ENCODE measurements at places on chromosomes 4 and X.

- DNase-seq, result no peak
These were observed 45.4 kb upstream of the FTHL17 start for GRCh38 chrX:31117266-31117665.

DNA sequence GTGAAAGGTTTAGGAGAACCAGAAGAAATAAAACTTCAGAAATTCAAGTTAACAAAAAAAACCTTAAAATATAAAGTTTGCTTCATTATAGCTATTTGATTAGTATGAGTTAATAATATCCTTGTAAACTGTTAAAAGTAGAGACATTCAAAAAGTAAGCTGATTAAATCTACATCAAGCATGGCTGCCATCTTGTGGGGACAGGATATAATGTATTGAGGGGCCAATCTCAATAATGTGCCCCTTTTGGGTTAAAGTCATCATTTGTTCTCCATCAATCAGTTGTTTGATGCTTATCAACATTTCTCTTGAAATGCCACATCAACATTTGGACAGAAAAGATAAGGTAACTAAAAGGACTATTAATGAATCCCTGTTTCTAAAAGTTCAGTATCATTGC, 4.6 kb upstream of the GRID2 start:
- no peak for DNase-seq

GRCh38 chrX:82218361-82218760, 1016.5 kb downstream of the SH3BGRL start:
- DNase-seq, result no peak

GRCh38 chrX:150729956-150730355, 36.8 kb downstream of the MTMR1 start:
- no peak for DNase-seq

GRCh38 chr4:28350485-28350884, 1489.8 kb downstream of the STIM2 start:
- no peak for DNase-seq

- peak; percentile 20 for DNase-seq
These were observed 179.5 kb downstream of the CEP135 start for GRCh38 chr4:56128213-56128612.

DNA sequence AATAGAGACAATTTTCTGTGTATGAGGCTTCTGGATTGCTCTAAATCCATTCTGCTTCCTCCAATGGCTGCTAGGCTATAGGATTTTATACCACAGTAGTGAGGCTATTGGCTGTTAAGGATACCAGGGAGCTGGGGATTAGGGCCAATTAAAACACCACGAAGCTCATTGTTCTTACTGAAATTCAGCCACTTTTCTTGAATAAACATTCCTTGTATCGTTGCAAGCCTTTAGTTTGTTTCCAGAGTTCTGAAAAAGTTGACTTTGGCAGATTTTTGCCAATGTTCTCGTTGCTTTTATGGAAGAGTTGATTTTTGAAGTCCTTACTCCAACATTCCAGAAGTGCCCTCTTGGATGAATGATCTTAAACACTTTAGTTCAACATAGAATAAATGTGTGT, 238.4 kb upstream of the TEX13A start:
- DNase-seq, result no peak

GRCh38 chrX:103253608-103254007, 1.3 kb downstream of the TCEAL8 start:
- DNase-seq, result no peak

GRCh38 chr4:76200771-76201231, 12.8 kb downstream of the SCARB2 start:
- DNase-seq, result no peak

- no peak for DNase-seq
These were observed 136.1 kb upstream of the WDFY3 start for GRCh38 chr4:85102606-85103005.

DNA sequence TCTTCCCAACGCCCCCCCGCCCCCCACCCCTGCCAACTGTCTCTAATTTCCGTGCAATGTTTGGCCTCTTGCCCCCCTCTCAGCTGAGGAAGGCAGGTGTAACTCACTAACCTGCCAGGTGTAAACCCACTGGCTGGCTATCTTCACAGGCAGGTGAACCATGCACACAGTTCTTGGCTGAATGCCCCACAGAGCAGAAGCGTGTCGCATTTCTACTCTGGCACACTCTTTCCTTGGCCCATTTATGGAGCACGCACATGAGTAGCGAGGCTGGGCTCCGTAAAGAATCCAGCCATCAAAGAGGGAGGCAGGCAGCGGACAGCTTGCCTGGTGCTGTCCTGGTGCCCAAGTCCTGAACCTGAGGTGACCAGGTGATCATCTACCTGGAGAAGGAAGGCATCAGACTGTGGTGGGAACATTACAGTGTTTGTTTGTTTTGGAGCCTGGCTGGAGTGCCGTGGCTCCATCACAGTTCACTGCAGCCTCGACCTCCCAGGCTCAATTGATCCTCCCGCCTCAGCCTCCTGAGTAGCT, 39.2 kb upstream of the CRMP1 start:
- no peak for DNase-seq

DNA sequence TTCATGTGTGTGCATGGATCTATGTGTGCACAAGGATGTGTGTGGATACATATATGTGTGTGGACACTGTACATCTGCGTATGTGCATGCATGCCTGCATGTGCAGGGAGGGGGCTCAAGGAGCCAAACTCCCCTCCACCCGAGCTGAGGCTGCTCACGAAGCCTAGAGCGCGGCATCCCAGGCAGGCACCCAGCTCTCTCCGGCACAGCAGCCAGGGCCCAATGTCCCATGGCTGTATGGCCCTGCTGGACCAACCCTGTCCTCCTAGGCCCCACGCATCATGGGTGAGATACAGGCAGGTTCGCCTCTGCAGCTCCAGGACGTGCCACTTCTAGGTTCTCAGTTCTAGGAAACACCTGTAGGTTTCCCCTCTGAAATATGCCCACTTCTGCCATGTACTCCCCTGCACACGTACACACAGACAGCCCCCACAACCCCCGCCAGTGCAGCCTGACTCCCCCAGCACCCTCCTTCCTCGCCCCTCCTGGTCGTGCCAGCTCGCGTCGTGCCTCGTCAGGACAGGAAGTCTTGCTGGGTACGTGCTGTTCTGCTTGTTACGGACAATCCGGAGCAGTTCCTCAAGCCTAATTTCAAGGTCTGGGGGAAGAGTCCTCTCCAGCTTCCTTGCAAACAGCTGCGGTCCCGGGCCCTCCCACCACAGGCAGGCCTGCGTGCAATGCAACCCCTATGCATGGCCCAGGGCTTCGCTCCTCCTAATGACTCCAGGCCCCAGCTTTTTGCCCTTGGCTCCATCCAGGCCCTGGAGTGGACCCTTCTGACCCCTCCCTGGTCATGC, 3.2 kb upstream of the ADRA2C start:
- DNase-seq, result no peak

- DNase-seq, result no peak
These were observed 31.9 kb downstream of the HTR2C start for GRCh38 chrX:114615765-114616164.

- DNase-seq, result no peak
These were observed 10.5 kb downstream of the TRO start for GRCh38 chrX:54931107-54931506.

GRCh38 chrX:79110731-79111130, 33.8 kb upstream of the GPR174 start:
- DNase-seq, result no peak

- DNase-seq, result no peak
These were observed 3.0 kb downstream of the NLGN3 start for GRCh38 chrX:71147496-71148277.

- DNase-seq, result no peak
These were observed at the start of gene GPC3 for GRCh38 chrX:133985164-133985966. Gene GPC3, minus strand, starts transcription at chrX:133985594.

DNA sequence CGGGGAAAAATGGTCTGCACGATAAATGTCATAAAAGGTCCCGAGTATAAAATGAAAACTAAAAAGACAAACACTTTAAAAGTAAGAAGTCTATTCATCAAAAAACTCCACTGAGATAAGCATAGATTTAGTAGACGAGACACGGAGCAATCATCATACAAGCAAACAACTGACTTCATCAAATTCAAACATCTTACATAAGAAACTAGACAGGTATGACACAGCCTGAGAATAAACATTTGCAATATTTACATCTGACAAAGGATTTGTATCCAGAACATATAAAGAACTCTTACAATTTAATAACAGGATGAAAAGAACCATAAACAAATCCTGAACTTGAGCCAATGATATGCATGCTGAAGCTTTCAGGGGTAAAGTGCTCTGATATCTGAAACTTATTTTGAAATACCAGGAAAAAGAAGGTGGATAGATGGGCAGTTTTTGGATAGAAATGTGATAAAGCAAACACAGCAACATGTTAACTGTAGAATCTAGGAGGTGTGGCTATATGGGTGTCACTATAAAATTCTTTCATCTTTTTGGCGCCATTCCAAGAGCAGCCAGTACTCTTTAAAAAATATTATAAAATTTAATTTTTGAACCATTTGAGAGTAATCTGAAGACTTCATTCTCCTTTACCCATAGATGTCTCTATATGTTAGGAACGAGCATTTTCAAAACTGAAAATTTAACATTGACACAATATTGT, 12.0 kb downstream of the MPP1 start:
- DNase-seq, result no peak

DNA sequence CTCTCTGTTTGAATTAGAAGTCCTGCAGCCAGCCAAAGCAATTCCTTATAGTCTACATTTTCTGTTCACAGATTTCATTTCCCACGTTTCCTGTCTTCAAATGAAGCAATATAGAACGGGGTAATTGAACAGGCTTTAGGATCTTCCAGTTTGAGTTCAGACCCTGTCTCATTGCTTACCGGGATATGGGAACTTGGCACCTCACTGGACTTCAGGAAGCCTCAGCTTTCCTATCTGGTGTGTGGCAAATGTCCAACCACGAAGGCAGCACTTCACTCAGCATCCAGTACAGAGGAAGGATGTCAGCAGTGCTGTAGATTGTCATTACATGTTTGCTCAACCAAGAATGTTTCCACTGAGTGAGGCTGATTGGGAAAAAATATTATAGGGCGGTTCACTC, 271.1 kb upstream of the ZFP42 start:
- DNase-seq, result no peak

DNA sequence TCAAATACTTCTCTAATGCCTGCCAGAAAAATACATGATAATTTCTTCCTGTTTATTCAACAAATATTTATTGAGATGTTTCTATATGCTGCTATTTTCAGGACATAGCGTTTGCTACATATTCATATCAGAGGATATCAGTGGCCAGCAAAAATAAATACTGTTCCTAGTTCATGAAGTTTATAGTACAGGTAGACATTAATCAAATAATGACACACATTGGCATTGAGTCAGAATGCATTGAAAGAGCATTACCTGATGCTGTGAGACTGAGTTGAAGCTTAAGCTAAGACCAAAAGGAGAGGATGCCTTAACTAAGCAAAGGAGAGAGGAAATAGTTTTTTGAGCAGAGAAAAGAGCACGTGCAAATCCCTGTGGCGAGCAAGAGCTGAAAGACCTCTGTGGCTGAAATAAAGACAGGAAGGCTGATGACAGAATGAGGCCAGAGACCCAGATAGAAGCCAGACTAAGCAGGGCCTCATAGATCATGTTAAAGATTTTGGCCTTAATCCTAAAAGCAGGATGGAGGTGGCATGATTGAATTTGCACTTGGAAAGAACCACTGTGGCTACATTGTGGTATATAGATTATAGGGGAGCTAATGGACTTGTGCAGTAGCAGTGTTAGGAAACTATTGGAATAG, 36.2 kb downstream of the FAM241A start:
- no peak for DNase-seq

DNA sequence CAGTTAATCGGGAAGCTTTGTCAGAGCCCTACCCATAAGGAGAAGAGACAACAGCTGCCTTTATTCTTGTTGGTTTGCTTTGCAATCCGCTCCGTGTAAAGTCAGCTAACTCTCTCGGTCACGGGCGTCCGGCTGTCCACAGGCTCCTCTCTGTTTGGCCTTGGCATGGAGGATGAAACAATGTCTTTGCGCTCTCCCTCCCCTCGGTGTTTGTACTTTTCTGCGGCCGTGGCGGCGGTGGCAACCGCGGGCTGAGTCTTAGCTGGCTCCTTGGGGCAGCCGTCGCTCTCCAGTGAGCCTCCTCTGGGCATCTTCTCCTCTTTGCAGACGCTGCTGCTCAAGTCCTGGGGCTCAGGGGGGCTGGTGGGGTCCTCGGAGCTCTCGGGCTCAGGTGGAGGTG, 10.6 kb upstream of the IRAK1 start:
- no peak for DNase-seq

DNA sequence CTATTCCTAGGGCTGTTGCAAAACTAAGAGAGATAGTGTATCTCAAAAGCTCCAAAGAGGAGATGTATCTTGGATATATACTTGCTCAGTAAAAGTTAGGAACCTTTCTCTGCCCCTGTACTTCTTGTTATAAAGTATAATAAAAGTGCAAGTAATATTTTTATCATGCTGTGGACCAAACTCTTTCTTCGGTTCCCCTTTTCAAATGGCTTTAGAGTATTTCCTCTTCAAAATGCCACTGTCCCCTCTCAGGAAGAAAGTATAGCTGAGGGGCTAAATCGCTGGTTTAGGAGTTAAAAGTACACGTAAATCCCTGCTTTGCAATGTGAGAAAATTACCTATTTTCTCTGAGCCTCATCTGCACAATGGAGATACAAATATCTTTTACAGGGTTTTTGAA, 169.1 kb upstream of the FTHL17 start:
- DNase-seq, result no peak

DNA sequence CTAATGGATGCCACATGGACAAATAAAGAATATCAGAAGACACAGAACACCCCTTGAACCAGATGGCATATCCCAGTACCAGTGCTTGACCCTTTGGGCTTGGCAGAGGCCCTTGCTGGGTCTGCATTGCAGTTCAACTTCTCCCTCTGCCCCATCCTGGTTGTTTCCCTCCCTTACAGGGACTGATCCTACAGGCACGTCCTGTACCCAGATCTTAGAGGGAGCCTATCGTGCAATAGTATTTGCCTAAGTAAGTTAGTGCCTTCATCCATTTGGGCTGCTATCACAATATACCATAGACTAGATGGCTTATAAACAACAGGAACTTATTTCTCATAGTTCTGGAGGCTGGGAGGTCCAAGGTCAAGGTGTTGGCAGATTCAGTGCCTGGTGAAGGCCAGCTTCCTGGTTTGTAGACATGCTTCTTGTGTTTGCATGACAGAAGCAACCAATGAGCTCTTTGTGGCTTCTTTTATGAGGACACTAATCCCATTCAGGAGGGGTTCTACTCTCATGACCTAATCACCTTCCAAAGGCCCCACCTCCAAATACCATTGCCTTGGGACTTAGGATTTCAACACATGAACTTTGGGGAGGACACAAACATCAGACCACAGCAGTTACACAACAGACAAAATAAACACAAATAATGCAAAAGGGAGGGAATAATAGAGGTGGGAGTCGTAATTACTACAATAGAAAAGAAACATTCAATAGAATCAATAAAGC, 146.5 kb upstream of the MSX1 start:
- DNase-seq, result no peak

GRCh38 chr4:123667496-123667895, 270.9 kb downstream of the SPRY1 start:
- no peak for DNase-seq

DNA sequence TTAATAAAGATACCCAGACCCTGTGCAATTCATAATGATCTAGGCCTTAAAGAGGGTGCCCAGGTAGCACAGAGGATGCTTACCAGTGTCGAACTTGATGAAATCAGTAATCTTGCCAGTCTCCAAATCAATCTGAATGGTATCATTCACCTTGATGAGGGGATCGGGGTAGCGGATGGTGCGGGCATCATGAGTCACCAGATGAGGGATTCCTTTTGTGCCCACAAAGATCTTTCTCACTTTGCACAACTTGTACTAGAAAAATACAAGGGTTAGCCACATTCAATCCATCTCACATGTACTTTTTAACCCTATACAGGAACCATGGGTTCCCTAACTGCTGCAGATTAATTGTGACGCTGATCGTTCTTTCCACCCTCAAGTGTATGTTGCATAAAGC, 3.3 kb downstream of the RPS4X start:
- no peak for DNase-seq

GRCh38 chr4:34271479-34272355, 1972.6 kb downstream of the ARAP2 start:
- no peak for DNase-seq
